ENCODE measurements at places on chromosomes 7 and 10.

DNA sequence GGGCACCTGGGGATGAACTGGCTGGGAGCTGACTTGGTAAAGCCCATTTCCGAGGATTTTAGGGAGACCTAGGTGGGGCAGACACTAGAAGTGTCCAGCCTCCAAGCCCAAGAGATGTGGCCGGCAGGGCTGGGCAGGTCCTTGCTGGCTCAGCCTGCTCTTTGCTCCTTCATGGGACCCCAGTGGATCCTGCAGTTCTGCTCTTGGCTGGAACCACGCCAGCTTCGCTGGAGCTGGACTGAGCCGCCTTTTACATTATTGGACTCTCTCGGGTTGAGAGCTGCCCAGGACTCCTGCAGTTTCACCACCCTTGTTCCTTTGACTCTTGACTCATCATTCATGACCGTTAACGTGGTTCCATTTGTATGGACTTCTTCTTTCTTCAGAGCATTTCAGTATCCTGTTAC lies 5.7 kb downstream of the PPIF start:
- no peak for DNase-seq

- DNase-seq = no peak
These were observed 124.2 kb downstream of the PLPP4 start for GRCh38 chr10:120580918-120581895.

DNA sequence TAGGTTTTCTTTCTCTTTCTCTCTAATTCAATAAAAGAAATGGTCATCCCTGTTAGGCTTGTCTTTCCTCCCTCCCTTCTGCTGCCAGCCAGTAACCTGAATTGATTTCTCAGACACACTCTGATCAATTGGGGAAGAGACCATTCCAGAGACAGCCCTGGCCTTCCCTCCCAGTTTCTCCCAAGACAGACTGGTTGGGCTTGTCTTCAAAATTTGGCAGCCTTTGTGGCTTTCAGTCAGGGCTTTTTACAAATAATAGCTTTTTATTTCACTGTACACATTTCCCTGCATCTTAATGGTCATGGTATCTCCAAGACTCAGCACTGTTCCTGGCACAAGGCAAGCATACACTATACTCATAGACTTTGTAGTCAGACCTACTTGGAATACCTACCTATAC lies 33.9 kb downstream of the BCAP29 start:
- DNase-seq = no peak

- DNase-seq = no peak
These were observed 46.9 kb upstream of the TRIM8 start for GRCh38 chr10:102597131-102597991.

DNA sequence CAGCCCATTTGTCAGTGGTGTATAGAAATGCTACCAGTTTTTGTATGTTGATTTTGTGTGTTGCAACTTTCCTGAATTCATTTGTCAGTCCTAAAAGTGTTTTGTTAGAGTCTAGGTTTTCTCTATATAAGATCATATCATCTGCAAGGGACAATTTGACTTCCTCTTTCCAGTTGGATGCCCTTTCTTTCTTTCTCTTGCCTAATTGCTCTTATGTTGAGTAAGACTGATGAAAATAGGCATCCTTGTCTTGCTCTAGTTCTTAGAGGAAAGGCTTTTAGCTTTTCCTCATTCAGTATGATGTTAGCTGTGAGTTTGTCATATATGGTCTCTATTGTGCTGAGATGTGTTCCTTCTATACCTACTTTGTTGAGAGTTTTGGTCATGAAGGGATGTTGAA lies 161.7 kb upstream of the TPK1 start:
- DNase-seq = no peak

DNA sequence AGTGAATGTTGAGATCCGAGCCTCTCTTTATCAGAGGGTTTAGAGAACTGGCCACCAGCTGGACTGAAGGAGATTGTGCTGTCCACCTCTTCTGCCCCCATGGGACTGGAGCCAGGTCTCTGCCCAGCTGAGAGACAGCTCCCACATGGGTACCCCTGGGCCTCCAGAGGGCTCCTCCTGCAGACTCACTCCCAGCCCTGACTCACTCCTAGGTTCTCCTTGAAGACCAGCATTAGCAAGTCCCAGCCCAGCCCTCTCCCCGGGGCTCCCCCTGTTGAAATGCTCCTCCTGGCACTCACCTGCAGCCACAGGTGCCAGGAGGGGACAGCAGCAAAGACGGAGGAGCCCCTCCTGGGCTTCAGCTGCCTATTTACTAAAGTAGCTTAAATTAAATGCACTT lies 126.9 kb downstream of the CXCL12 start:
- no peak for DNase-seq

GRCh38 chr10:113958631-113959382 lies 84.9 kb upstream of the ADRB1 start:
- no peak for DNase-seq

- DNase-seq = no peak
These were observed 32.1 kb downstream of the ARMC3 start for GRCh38 chr10:22959950-22960349.

DNA sequence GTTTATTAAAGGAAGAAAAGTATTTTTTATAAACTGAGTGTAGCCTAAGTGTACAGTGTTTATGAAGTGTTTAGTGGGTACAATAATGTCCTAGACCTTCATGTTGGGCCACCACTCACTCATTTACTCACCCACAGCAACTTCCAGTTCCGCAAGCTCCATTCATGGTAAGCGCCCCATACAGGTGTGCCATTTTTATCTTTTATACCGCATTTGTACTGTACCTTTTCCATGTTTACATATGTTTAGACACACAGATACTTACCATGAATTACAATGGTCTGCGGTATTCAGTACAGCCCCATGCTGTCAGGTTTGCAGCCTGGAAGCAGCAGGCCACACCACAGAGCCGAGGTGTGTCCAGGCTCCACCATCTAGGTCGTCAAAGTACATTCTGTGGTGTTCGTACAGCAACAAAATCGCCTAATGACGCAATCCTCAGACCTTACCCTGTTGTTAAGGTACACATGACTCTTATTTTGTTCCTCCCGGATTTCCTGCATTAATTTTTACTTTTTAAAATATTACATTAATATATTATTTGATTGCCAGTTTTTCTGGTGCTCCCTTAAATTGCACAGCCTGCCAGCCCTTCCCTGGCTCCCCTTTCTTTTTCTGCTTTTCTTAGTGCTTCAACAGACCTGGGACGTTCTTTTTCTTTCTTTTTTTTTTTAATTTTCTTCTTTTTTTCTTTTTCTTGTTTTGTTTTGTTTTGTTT lies 881 bp upstream of the SSBP1 start:
- peak; percentile 36 for DNase-seq

DNA sequence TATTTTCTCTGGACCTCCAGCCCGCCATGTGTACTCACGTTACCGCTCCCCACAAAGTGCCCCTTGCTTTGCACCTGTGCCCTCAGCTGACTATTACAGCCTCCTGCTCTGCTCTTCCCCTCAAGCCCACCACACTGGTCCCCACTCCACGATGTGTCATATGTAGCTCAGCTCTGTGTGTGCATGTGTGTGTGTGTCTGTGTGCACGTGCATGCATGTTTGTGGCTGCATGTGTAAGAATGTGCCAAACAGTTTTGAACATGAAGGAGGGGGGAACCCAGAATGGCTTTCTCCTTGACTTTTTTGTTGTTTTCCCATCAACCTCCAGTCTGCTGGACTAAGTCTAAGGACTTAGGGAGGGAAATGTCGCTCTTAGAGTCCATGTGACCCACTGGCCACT lies 54.8 kb upstream of the BTRC start:
- DNase-seq = no peak

DNA sequence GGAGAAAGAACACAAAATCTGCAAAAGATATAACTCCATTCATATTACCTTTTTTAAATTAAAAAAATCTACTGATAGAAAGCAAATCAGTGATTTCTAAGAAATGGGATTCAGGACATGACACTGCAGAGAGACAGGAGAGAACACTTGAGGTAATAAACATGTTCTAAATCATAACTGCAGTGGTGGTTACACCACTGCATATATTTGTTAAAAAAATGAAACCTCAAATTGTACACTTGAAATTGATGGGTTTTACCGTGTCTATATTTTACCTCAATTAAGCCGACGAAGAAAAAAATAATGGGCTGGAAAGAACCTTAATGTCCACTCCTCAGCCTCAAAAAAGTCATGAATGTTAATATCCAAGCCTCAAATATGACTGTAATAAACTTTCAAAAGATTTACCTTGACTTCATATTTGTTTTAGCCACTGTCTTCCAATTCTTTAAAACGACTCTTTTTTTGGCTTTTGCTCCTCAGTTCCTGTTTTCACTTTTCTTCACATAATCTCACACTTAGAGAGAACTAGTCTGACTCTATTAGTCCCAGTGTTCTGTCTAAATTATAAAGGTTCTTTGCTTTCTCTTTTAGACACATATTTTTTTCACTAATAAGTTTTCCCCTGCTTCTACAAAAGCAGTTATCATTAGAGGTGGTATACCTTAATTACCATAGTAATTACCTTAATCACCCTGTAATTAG lies 502.4 kb downstream of the GRM8 start:
- no peak for DNase-seq

- DNase-seq = no peak
These were observed 10.9 kb upstream of the AOAH start for GRCh38 chr7:36735172-36735571.
